ENCODE measurements at places on chromosomes 1 and 21.

DNA sequence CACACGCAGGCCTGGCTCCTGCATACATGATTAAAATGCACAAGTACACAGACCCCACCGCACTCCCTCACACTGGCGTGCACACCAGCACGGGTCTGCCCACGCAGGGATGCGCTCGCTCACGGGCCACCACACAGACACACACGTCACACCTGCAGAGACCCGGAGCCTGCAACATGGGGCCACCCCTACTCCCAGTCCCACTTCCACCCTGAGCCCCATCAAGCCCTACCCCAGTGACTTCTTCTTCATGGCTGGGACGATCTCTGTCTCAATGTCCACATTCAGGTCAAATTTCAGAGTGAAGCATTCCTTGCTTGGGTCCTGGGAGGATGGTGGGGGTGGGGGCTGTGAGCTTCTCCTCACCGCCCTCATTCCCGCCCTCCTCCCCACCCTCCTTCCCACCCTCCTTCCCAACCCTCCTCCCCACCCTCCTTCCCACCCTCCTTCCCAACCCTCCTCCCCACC, 8.9 kb upstream of the TNFRSF25 start:
- DNase-seq: no peak

DNA sequence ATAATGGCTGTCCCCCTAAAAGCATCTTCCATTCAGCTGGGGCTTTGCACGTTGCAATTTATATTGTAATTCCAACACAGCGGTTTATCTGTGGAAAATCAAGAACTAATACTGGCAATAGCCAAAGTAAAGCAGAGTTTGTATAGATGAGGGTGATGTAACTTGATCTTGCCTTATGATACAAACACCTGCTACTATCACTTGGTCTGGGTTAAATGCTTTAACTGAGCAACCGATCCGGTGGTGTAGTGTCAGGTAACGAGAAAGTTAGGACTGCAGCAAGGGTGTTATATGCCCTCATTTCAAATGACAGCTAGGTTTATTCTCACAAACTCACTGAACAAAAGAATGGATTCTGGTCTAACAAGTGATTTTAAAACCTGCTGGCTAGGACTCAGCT, 47.3 kb upstream of the PLPPR4 start:
- no peak for DNase-seq

- no peak for DNase-seq
These were observed 4.4 kb downstream of the LBR start for GRCh38 chr1:225423518-225423855.

GRCh38 chr21:19523061-19523460, 1119.5 kb upstream of the TMPRSS15 start:
- no peak for DNase-seq

GRCh38 chr1:95547005-95547404, 313.0 kb downstream of the RWDD3 start:
- no peak for DNase-seq

- DNase-seq: no peak
These were observed 53.5 kb downstream of the GLIS1 start for GRCh38 chr1:53685272-53686051.

- no peak for DNase-seq
These were observed 51.7 kb upstream of the NFASC start for GRCh38 chr1:204818998-204819397.

DNA sequence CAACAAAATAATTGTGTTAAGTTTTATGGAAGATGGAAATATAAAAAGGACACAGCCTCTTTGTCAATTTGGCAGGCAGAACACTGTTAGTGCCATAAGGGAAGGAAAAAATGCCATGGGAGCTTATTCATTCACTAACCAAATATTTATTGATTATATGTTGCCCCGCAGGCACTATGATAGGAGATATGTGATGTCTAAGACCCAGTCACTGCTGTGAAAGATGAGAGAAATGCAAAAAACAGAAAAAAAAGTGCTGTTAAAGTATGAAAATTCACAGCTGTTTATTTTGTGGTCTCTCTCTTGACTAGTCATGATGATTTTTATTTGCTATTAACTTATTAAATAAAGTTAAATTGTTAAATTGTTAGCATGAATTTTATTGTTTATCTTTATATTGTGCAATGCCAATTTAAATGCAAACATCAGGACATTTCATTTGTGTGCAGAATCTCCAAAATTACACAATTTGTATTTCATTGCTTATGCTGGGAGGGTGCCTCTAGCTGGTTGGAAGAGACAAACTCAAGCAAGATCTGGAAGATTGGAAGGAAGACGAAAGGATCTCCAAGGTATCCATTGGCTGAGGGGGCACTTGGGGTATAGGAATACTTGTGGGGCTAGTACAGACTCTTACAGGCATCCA, 17.8 kb upstream of the PTGFR start:
- DNase-seq: no peak

GRCh38 chr1:222045786-222046185, 303.9 kb upstream of the DUSP10 start:
- DNase-seq: no peak

DNA sequence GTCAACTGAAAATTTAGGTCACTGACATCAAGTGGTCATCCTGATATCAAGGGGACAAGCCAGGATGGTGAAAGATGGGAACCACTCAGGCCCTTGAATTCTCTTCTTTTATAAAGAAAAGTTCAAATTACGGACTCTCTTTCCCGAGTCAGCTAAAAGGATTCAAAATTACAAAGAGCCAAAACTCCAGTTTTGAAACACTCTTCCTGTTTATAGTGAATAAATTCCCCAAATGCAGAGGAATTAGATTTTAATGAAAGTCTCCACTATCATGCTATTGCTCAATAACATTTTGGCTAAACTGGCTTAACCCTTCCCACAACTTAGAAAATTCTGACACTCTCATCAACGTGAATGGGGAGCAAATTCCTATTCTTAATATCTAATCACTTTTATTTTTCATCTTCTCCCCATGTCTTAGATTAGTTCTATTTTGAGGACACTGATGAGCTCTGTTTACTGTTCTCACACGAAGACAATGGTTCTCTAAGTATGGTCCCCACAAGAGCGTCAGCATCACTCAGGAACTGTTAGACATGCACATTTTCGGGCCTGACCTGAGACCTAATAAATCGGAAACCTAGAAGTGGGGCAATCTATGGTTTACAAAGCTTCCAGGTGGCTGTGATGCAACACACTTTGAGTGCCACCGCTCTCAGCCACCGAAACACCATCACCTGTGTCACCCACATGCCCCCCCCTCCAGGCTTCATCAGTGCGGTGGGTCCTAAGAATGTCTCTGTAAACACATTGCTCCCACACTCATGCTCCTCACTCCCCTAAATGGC, 64.4 kb upstream of the TIAM1 start:
- DNase-seq: no peak

DNA sequence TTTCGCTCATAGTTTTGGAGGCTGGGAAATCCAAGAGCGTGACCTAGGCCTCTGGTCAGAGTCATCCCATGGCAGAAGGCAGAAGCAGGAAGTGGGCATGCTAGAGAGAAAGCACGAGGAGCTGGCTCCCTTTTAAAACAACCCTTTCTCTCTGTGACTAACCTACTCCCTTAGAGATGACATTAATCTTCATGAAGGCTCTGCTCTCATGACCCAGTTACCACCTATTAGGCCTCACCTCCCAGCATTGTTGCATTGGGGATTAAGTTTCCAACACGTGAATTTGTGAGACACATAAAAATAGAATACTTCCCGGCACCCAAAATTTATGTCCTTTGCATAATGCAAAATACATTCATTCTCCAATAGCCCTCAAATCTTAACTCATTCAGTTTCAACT, 223.1 kb upstream of the ST6GALNAC5 start:
- DNase-seq: no peak

DNA sequence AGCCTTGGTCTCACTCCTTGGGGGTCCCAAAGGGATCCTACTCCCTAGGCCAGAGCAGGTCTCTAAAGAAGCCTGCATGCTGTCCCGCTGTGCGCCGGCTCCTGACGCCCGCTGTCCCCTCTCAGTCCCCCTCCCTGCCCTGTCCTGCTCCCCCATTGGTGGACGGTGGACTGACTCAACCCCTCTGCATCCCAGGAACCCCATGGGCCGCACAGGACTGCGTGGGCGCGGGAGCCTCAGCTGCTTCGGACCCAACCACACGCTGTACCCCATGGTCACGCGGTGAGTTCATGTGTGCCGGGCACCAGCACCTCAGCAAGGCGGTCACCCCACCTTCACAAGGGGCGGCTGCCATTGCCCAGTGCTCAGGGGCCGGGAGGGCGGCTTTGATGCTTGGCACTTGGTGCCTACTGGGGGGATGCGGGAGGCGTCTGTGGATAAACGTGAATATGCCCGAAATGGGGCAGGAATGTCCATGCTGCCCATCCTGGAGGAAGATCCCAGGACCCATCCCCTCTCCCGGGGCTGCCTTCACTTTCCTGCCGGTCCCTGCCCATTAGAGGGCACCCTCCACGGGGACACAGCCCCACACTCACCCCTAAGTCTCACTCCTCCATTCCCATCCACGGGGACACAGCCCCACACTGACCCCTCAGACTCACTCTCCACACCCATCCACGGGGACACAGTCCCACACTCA, 20.2 kb upstream of the LRRC3 start:
- DNase-seq: no peak

GRCh38 chr1:210362526-210362925, 33.8 kb downstream of the HHAT start:
- DNase-seq: peak; percentile 82

- no peak for DNase-seq
These were observed 94.1 kb downstream of the NMNAT2 start for GRCh38 chr1:183323849-183324683.

- peak; percentile 6 for DNase-seq
These were observed 219.4 kb downstream of the SLC35F3 start for GRCh38 chr1:234123867-234124266.

- DNase-seq: no peak
These were observed 444.7 kb upstream of the VAMP3 start for GRCh38 chr1:7326366-7326765.

- no peak for DNase-seq
These were observed 2.9 kb downstream of the CD247 start for GRCh38 chr1:167515461-167515860.

DNA sequence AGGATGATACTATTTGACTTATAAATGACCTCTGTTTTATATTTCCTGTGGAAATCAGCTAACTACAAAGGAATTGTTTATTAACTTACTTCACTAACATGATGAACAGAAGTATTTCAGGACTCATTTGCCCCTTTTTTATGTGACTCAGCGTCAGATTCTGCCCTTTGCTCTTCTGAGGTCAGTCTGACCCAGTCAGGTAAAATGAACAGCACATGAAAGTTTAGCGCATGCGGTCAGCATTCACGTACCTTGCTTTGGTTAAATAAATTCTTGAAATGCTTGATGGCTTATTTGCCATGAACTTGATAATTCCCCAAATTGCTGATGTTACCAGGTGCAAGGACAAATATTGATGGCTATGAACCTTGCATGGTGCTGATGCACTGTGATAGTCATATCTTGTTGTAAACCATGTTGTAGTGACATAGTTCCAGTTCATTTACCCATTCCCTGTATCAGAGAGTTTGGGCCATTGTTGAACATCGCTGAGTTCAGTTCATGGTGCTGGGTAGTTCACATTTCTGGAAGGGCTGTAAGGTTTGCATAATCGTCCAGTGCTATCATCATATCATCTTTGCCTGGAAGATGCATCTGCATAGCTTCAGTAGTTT, 133.4 kb downstream of the NFIA start:
- no peak for DNase-seq

DNA sequence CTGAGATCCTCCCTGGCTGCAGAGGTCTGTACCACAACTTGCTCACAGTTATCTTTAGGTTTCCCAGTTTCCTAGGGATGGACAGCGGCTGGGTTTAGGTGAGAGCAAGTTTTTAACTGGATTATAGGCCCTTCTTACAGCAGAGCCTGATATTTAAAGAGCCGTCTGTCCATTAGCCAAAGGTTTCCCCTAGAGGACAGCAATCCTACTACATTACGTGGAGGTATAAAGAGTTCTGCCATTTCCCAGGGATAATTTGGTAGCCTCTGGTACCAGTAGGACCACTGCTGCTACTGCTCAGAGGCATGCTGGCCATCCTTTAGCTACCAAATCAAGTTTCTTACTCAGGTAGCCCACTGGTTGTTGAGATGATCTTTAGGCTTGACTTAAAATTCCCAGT, 21.9 kb upstream of the FCGR2A start:
- no peak for DNase-seq

GRCh38 chr1:80646053-80646452, 1154.7 kb upstream of the ADGRL2 start:
- no peak for DNase-seq

DNA sequence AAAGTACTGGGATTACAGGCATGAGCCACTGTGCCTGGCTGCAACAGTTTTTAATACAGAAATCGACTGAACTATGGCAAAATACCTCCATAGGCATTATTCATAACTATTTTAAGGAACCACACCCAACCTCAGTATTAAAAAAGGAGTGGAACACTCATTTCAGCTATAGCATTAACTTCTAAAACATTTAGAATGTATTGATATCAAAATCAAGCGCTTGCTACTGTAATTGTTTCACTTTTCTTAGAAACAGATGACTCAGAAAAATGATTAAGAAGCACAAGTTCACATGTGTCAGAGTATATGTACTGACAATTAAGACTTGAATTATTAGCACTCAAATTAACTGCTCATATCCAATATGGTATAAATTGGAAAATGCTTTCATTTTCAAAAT, 15.1 kb downstream of the AIDA start:
- DNase-seq: no peak

GRCh38 chr1:64545118-64545843, 75.4 kb downstream of the CACHD1 start:
- DNase-seq: no peak

DNA sequence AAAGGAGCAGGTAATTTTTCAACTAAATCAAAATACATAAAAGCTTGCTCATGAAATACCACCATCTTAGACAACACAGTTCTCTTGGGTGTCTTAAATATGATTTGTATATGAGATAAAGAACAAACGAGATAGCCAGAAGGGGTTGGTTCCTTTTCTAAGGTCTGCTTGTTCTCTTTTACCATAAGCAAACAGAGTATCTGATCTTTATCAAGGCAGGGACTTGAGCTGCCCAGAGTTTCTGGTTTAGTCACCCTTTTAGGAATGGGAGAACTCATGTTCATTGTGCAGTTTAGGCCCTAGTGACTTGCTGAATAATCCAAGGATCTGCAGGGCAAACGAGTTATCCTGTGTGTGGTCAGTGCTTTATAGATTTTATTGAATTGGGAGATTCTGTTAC, 3.0 kb upstream of the SUCO start:
- DNase-seq: peak; percentile 51
